ENCODE measurements at places on chromosomes 12 and 14.

- DNase-seq: no peak
Observed at GRCh38 chr12:6790496-6791150, 1.3 kb downstream of the CD4 start.

DNA sequence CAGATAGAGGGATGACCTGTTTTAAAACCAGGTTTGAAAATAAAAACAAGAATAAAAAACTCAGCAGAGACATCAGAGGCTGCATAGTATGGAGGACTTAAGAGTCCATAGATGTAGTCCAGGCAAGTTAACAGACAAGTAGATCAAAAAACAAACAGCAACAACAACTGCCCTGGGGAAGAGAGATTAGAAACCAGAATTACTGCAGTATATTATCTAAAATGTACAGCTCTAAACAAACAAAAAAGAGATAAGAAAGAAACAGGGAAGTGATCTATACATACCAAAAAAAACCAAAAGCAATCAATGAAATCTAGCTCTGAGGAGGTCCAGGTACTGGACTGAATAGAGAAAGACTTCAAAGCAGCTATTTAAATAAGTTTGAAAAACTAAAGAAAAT is 48.8 kb downstream of the ACSM4 start:
- DNase-seq: no peak

DNA sequence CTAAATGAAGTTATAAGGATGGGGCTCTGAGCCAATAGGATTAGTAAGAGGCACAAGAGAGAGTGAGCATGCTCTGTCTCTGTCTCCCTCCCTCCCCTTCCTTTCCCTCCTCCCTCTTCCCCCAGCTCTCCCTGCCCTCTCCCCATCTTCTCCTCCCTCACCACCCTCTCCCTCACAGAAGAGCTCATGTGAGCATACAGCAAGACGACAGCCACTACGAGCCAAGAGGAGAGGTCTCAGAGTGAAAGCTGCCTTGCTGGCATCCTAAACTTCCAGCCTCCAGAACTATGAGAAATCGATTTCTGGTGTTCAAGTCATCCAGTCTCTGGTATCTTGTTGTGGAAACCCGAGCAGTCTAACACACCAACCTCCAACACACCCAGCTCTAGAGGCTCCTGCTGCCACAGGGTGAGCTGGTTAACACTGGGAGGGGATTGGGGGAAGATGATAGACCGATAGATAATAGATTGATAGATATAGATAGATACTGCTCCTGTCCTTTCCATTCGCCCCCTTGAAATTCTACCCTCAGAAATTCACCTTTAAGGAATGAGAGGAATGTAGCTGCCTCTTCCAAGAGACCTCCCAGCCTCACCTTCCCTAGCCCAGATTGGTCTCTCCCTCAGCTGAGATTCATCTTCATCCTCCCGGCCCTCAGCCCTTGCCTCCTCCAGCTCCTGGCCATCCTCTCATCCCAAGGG is 25.8 kb upstream of the ACTN1 start:
- peak; percentile 5 for DNase-seq

DNA sequence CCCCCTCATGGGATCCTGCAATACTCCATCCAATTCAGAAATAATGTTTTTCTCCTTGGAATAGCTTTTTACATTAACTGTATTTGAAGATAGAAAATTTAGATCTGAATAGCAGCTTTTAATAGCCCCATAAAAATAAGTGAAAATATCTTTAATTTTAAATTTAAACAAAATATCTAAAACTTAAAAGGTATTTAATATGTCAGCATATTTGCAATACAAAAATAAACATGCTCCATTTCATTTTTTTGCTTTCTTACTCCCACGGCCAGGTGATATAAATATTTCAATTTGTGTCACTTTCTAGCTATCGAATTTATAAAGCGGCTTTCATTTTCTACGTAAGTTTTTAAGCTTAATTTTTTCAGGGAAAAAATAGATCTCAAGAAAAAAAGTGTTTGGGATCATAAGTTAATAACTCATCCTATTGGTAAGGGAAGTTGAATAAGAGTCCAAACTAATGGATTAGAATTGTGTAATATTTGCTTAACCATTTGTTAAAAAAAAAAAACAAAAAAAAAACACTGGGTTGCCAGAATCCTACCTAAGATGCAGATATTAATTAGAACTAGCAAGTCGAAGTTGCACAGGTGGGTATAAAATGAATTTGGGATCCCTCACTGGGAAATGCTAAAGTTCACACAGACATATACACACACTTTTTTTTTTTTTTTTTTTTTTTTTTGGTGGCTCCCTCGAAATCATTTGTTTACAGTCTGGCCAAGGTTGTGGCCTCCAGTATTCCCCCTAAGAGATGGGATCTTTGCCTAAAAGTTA is 47.6 kb downstream of the PPP2R5C start:
- DNase-seq: no peak

DNA sequence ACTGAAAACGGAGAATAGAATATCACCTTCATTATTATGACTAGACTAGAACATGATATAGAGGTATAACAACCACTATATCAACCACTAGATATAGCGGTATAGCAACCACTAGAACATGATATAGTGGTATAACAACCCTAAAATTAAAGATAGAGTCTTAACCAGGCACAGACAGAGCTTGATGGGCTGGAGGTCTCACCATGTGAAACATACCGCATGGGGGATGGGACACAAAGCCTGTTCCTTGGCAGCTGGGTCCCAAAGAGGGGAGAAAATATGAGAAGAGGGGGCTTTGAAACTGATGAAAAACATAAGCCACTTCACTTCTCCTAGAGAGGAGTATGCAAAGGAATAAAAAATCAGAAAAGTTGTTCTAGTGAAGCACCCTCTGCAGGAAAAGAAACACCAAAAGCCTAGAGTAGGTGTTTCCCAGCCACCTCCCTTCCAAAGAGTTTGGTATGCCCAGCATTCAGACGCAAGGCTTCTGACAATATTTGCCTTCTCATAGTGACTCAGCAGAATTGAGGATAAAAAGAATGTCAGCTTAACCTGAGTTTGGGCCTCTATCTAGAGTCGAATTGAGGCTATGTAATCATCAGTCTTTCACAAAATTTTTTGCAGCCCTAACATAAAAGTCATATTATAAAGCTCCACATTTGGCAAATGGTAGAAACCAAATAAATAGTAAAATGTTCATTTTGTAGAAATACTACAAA is 316.4 kb downstream of the NOVA1 start:
- no peak for DNase-seq

DNA sequence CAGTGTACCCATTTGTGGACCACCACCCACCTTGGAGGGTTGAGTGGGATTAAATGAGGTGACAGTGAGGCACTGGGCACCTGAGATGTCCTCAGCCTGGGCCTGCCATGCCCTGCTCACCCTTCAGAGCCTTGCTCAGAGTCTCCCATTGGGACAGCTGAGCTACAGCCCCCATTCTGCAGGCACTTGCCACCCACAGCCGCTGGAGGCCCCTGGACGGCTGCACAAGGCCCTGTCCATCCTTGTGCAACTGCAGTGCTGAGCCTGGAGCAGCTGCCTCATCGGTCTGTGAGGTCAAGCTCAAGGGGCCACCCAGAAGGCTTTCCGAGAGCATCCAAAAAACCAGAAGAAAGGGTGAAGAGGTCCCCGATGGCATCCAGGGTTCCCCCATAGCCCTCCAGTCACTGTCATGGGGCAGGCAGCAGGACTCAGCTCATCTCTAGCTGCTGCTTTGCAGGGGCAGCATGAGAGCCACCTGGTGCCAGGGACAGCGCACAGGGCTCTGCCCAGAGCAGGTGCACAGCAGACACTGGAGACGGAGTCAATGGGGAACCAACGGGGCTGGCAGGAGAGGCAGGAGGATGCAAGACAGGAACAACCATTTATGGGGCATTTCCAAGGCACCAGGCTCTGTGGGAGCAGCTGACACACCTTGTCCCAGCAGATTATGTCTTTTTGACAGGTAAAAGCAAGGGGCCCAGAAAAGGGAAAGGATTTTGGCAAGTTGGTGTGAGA is 84.6 kb downstream of the ARL6IP4 start:
- no peak for DNase-seq

DNA sequence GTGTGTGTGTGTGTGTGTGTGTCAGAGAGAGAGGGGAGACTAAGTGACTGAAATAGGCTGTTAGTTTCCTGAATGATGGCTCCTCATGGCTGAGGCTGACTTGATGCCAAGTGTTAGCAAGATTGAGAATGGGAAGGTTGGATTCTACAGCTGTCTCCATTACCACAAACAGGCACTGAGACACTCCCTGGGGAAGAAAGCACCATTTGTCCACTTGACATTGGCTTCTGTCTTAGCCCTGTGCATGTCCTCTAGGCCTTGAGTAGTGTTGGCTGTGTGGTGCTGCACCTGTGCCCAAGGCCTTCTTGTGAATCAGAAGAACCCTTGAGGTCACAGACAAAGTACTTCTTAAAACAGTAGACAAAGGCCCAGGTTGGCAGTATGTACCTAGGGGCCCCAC is 15.6 kb downstream of the ERG28 start:
- DNase-seq: no peak

- DNase-seq: no peak
Observed at GRCh38 chr12:105723066-105723465, 392.6 kb downstream of the C12orf75 start.

- DNase-seq: no peak
Observed at GRCh38 chr14:51663783-51664326, 12.1 kb downstream of the FRMD6 start.

- DNase-seq: no peak
Observed at GRCh38 chr12:49294086-49294803, 702 bp upstream of the PRPH start.

GRCh38 chr14:34453226-34453625 is 8.8 kb downstream of the SPTSSA start:
- no peak for DNase-seq

DNA sequence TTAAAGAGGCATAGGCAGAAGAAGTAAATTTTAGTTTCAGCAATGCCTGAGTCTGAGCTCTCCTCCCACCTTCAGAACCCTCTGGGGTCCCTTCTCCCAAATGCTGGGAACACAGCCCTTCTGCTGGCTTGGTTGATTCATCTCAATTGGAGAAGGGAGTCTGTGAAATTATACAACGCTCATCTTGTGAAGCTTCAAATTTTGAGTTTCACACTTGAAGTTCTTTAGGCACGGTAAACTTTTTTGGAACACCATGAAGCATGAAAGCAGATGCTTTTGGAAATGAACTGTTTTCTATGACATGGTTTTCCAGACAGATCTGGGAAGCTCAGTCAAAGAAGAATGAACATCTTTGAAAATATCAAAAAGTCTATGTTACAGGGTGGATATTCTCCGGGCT is 69.9 kb downstream of the TBK1 start:
- DNase-seq: no peak

GRCh38 chr12:30980955-30981662 is 54.6 kb downstream of the TSPAN11 start:
- DNase-seq: no peak

DNA sequence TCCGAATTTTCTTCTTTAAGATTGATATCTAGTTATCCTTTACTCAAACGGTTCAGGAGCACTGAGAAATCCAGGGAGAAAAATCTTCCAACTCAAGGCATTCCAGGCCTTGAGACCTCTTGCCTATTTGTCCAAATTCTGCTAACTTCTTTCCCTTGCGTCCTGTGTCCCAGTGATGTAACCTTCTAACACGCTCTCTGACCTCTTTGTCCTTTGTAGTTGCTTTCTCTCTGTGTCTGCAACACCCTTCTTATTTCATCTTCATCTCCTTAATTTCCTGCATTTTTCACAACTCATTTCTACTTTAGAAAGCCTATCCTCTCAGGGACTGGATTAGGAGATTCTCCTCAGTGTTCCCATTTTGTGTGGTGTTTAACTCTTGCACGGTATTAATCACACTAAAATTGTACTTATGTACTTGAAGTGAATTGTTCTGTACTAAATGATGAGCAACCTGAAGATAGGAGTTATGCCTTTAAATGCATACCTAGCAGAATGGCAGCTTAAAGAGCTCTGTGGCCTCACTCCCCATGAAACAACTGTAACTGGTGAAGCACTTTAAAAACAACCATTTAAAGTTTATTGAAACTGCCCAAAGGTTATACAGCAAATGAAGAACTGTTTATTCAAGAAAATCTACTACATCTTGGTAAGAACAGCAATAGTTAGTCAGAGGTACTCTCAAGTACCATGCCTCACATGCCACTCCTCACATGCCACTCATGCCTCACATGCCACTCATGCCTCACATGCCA is 7.4 kb upstream of the SNAPC1 start:
- no peak for DNase-seq

DNA sequence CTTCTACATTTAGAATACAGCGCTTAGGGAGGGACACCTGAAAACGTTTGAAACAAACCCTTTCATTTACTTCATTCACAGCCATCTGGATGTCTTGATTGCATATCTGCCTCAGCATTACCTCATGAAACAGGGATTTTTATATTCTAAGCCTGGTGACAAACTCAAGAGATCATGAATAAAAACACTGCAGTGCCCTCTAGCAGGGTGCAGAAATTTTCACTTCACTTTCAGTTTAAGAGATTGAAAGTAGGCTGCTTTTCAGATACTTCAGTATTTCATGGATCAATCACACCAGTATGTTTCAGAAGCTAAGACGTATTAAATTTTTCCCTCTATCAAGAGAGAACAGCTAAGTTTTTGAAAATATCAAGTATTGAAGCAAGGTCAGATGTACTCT is 467.8 kb downstream of the MDGA2 start:
- no peak for DNase-seq

DNA sequence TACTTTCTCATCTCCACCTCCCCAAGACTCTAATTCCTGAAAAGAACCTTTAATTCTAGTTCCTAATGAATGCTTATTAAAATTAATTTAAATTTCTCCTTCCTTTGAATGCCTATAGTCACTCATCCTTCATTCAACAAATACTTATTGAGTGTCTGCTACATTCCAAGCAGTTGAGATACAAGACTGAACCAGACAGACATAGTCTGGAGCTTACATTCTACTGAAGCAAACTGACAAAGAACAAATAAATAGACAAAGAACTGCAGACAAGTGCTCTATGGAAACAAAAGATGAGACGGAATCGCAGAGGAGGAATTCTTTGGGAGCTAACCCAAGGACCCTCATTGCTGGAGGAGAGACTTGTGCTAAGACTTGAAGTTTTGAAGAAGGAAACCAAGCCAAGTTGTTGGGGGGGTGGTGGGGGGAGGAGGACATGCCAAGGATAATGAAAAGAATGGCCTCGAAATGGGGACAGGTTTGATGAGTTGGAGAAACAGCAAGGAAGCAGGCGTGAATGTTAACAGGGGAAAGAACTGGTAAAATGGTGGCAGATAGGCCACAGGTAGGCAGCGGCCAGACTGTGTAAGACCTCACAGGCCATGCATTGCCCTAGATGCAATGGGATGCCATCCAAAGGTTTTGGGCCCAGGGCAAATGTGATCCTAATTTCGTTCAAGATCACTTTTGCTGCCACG is 9.7 kb upstream of the TDG start:
- no peak for DNase-seq
